Mammary epithelial cell (primary cell): ENCODE measurements at places on chromosomes 11 and 22.

DNA sequence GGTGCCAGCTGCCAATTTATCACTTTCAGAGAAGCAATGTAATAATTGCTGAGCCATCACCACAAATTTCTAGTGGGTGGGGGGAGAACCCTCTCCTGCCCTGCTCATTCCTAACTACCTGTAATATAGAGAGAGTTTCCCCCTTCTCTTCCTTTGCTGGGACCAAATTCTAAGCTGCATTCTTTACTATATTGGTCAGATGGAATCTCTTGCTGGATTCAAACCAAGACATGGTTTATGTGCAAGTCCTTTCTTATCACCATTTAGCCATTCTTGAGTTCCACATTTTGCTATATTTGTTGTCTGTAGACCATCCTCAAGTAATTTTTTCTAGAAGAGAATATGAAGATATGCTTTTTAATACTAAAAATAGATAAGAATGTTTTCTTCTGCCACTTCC, 452.1 kb downstream of the MN1 start:
- no peak for DNase-seq

DNA sequence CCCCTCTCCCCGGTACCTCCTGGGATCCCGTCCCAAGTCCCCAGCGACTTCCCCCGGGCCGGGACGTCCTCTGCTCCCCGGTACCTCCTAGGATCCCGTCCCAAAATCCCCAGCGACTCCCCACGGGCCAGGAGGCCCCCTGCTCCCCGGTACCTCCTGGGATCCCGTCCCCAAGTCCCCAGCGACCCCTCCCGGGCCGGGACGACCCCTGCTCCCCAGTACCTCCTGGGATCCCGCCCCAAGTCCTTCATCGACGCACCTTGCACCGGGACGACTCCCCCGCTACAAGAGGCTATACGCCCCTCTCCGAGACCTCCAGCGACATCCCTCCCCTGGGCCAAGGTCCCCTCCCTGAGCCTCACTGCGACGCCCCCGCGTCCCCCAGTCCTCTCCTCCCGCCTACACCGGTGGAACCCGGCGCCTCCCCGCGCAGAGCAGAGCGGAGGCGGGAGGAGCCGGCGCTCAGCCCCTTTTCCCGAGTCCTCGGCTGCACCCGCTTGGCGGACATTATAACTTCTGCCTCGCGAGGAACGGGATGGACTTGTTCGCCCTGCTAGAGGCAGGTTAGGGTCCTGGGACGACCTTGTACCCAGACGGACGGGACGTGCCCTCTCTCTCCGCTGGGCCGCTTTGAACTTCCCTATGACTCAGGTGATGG, 912 bp downstream of the KREMEN1 start:
- no peak for DNase-seq

- DNase-seq = no peak
Observed at GRCh38 chr11:45924036-45924915, 1.8 kb downstream of the LARGE2 start.

GRCh38 chr11:59944720-59945119, 6.5 kb downstream of the OOSP1 start:
- no peak for DNase-seq

DNA sequence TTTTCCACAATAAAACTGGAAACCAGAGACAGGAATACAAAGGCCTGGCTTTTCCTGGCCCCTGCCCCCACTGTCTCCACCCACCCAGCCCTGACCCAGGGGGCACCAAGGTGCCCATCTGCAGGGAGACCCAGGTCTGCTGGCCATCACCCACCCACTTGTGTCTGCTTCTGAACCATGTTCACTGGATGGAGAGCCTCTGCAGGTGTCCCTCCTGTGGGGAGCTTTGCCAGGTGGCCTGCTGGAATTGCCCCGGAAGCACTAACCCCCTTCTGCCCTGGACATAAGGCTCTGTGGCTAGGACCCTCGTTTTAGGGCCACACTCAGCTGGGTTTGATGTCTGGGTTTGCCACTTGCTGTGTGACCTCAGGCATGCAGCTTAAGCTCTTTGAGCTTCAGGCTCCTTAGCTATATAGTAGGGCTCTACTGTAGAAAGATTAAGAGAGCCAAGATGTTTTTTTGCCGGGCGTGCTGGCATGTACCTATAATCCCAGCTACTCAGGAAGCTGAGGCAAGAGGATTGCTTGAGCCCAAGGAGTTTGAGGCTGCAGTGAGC, 3.9 kb downstream of the SCARF2 start:
- no peak for DNase-seq

DNA sequence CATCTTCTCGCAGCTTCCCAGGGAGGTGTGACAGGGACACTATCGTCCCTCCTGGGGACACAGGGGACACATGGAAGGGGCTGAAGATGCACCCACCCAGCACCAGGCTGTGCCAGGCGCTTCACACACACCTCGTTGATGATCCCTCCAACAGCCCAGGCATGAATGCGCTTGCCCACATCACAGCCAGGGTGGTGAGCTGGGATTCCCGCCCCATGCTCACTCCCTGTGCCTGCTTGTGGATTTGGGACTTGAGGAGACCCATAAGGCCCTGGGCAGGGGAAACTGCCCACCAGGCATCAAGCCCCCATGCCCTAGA, 57.8 kb downstream of the OTOG start:
- no peak for DNase-seq

DNA sequence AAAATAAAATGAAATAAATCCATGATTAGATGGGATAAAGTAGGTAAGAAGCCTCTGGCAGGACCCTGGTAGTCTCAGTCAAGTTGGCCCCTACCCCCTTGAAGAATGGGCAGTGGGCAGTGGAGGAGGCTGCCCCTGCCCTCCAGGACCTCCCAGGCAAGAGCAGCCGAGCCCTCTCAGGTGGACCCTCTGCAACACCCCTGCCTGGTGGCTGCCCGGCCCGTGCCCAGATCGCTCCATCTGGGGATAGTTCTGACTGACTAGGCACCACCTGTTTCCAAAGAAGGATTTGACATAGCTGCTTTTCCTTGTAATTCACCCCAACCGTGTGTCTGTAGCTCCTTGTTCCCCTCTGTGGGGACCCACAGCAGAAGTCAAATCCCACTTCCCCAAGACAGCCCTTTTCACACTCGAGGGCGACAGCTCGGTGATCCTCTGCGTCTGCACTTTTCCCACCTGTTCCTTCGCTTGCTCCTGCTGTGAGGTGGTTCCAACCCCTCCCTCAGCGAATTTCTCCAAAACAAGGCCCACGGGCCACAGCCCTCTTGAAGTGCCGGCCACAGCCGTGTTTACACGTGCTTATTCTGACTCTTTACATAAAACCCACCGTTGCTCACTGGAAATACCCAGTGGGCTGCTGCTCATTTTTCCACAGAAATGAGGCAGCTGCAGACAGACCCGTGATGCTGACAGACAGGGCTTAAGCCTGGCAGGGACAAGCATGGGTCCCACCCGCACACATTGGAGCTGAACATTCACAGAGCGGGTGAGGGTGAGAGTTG, 5.5 kb upstream of the TMPRSS13 start:
- DNase-seq = no peak

GRCh38 chr11:95016139-95016538, 8.9 kb upstream of the KDM4E start:
- DNase-seq = no peak

DNA sequence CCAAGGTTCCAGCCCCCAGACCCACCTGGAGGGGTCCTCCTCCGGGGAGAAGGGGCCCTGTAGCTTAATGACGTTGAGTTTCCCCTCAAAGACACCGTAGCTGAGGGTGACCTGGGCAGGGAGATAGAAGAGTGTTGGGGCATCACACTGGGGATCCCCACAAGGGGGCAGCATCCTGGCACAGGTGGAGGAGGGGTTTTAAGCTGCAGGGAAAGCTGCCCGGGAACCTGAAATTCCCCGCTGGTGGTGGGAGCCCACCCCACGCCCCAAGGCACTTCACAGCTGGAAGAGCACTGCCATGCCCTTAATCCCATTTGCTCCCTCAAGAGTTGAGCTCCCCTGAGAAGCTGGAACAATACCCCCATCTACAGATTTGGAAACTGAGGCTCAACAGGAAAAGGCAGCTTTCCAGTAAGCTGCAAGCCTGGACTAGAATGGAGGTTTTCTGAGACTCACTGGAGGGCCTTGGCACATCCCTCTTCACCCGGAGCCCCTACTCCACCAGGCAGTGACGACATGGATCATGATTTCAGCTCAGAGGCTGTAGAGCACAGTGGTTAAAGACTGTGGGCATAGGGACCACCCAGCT, 13.7 kb downstream of the MFNG start:
- DNase-seq = no peak

DNA sequence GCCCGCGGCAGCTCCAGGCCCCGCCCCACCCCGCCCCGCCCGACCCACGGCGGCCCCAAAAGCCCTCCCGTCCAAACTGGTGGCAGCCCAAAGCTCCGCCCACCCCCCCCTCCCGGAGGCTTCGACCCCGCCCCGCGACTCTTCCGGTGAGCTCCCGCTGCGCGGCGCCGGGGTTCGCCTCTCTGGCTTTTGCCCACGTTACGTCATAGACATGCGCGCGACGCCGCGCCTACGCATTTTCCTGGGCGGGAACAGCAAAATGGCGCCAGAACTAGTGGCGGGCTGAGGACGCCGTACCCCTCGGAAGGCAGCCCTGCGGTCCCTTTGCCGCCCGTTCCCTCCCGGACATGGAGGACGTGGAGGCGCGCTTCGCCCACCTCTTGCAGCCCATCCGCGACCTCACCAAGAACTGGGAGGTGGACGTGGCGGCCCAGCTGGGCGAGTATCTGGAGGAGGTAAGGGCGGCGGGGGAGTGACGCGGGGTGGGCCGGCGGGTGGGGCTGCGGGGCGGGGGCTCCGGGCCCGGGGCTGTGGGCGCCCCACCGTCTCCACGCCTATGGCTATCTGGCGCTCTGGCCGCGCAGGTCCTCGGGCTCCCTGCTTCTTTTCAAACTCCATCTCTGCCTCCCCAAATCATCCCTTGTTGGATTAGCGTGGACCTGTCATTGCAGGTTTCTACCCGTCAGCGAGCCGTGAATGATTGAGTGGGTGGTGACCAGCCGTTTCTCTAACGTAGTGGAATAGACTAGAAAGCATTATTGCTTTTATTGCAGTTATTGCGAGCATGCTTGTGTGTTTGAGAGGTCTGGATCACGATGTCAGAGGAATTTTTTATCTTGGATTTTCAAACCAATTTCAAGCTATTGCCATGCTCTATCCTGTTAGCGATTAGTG, at the start of gene NCAPH2:
TSS of gene NCAPH2 (plus strand) at position 234 of the 894 bp plus-strand sequence. CDS start at position 348, 114 bp downstream.
- peak; percentile 93 for DNase-seq
